Karpas-422 (cell line): ENCODE measurements at places on chromosomes 6 and 20. TPM values are rescaled to one million over a fixed set of nuclear protein-coding genes. Genes with fewer than 3 reads are reported as not detected.

The ZC2HC1B gene
- not detected in 2 replicates for total RNA-seq

The BPIFB1 gene
- total RNA-seq: not detected in 2 replicates

The PTK6 gene
- 0.51 TPM in 1 of 2 replicates, not detected in the other for total RNA-seq

The ZKSCAN4 gene
- 6.1 and 12.4 TPM in 2 replicates for total RNA-seq
